ENCODE measurements at places on chromosomes 3 and 15.

- DNase-seq = no peak
Measured at GRCh38 chr3:64131725-64132469, 93.4 kb downstream of the PRICKLE2 start.

- DNase-seq = no peak
Measured at GRCh38 chr3:2595486-2595885, 496.8 kb downstream of the CNTN4 start.

DNA sequence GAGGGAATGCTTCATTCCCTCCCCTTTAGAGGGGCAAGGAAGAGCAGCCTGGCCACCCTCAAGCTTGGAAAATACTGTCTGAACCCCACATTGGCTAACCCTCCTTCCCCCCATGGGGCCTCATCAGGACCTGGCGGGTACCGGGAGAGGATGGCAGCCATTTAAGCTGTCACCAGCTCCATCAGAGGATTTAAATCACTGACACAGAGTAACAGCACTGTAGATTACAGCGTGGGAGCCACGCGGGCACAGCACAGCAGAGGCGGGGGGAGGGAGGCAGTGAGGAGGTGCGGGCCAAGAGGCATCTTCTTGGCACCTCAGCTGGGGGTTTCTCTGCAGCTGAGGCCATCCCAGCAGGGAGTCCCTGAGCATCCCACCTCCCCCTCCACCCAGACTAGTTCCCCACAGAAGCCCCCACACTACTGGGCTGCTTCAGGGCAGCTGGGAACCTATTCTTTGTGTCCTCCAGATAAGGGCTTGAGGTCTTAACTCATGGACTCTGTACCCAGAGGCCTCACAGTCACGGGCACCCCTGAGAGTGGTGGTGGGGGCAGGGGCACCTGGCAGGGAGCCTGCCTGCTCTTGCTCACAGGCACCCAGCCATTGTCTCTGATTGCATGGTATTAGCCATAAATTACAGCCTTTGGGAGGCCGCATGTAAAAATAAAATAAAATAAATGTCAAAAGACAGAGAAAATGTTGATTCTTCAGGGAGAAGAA is 21.9 kb upstream of the CACNA2D2 start:
- DNase-seq = peak; percentile 85

- no peak for DNase-seq
Measured at GRCh38 chr15:73930790-73931281, 4.6 kb downstream of the LOXL1 start.

- no peak for DNase-seq
Measured at GRCh38 chr3:15638193-15638890, 36.8 kb downstream of the BTD start.

DNA sequence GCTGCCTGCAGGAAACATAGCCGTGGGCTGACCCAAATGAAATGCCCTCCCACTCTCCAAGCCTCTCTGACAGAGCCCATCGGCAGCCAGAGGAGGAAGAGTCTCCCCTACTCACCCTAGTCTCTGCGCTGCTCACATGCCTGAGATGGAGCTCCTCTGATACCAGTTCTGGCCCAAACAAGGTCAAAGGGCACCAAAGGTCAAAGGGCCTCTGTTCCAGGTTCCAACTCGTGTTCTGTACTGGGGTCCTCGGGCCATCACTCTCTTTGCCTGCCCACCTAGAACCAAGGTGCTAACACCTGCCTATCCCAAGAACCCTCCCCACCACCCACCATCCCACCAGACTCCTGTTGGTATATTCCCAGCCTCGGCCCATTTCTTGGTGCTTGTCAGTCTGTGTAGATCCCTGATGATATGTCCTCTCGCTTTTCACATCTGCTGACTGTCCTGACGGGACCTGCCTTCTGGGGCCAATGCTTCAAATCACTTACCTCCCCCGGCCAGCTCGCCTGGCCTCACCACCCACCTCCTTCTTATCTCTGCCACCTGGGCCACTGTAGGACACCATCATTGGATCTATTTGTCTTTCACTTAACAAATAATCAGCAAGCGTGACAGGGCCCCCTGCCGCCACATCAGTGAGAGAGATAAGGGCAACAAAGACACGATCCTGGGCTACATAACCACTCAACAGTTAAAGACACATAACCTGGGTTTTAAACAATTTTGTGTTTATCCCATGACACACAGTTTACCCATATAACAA is 90.4 kb downstream of the SRGAP3 start:
- DNase-seq = no peak

DNA sequence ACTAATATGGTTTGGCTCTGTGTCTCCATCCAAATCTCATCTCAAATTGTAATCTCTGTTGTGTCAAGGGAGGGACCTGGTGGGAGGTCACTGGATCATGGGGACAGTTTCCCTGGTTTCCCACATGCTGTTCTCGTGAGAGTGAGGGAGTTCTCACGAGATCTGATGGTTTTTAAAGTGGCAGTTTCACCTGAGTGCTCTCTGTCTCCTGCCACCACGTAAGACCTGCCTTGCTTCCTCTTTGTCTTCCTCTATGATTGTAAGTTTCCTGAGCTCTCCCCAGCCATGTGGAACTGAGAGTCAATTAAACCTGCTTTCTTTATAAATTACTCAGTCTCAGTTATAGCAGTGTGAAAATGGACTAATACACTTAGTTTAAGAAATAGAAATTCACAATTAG is 228.9 kb downstream of the CD47 start:
- no peak for DNase-seq

GRCh38 chr3:126130081-126130855 is 46.3 kb upstream of the SLC41A3 start:
- no peak for DNase-seq

GRCh38 chr15:28080386-28080785 is 18.7 kb downstream of the OCA2 start:
- DNase-seq = peak; percentile 23

- DNase-seq = no peak
Measured at GRCh38 chr3:113615976-113616375, 80.5 kb downstream of the USF3 start.

Measured in NCI-H1417 (cell line).